Stimulated activated CD8-positive, alpha-beta memory T cell treated with anti-CD3 and anti-CD28 coated beads, Interleukin-15, amount 100 ng/mL, for 24 hours (primary cell): ENCODE measurements at places on chromosomes 2 and 18.

DNA sequence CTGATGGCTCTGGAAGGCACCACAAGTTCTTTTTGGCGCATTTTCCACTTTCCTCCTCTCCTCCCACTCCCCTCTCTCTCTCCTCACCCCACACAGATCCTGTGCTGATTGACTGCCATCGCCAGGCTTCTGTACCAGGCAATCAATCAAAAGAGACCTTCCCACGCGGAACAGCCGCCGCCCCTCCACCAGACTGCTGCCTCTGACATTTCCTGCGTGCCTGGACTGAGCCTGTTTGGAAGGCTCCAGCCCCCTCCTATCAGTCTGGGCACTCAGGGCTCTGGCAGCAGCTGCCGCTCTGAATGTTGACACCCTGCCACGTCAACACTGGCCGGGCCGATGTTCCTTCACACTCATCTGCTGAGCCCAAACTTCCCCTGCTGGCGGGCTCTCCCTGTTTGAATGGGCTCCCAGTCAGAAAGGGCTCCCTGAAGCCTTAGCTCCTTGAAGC, 467.7 kb downstream of the EPHA4 start:
- no peak for DNase-seq

- DNase-seq: no peak
These were observed 146.6 kb upstream of the NCK2 start for GRCh38 chr2:105597806-105598803.

GRCh38 chr18:58676270-58676669, 5.0 kb downstream of the MALT1 start:
- no peak for DNase-seq

DNA sequence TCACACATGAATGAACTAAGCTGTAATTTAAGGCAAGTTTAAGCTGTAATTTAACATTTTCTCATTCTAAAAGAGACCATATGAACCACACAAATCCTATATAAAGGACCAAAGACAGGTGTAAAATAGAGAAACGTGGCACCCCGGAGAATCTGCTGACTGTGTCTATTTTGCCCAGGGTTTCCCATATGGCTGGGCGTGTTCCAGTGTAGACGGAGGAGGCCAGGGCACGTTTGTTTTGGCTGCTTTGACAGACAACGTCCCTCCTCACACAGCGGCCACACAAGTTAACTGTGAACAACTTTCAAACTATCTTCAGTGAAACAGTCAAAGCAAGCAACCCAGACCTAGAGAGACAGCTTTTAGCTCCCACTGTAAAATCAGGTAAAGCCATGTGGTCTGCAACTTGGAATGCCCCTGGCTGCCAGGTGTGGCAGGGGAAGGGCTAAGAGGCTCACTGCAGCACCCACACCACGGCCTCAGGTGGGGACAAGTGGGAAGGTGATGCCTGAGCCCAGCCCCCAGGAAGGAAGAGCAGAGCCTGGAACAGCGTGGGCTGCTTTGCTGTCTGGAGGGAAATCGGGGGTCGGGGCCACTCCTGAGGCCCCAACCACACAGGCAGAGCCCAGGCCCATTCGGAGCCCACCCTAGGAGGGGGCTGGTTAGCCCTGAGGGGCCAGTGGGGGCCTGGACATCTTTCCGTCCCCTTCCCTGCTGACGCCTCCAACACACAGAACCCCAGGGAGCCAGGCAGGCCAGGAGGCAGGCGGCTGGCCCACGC, 40.7 kb downstream of the SLC66A2 start:
- no peak for DNase-seq

GRCh38 chr2:66815886-66816285, 381.0 kb downstream of the MEIS1 start:
- DNase-seq: no peak

DNA sequence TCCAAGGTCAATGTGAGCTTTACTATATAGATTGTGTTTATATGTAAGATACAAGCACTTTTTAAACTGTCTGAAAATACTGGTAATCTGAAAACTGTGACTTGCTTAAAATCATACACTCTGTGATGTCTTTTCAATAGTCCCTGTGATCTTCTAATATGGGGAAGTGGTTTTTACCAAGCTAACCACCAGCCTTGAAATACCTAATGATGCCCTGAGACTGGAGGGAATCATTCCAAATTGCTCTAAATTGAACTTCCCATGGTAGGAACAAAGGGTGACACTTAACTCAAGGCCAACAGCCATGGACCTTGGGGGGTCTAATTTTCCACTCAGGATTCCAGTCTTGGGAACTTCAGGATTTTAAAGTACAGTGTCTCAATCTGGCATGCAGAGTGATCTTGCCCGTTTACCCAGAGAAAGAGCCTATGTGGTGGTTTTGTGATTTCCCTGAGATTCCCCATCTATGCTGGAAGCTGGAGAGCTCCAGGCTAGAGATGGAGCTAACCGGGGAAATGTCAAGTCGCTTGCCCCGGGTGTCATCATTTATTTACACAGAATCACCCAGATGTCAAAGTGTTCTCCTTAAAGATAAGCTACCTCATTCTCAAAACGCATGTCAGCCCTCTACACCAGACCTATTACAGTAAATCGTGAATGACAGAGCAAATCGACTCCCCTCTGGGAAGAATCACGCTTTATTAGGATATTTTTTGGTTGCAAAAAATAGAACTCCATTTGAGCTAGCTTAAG, 198.5 kb downstream of the SP3 start:
- DNase-seq: no peak

- no peak for DNase-seq
These were observed 783.0 kb upstream of the ZEB2 start for GRCh38 chr2:145302886-145303285.

GRCh38 chr2:241443486-241444223, 64.7 kb downstream of the STK25 start:
- DNase-seq: peak; percentile 87

GRCh38 chr2:120772261-120772660, 36.6 kb downstream of the GLI2 start:
- no peak for DNase-seq

DNA sequence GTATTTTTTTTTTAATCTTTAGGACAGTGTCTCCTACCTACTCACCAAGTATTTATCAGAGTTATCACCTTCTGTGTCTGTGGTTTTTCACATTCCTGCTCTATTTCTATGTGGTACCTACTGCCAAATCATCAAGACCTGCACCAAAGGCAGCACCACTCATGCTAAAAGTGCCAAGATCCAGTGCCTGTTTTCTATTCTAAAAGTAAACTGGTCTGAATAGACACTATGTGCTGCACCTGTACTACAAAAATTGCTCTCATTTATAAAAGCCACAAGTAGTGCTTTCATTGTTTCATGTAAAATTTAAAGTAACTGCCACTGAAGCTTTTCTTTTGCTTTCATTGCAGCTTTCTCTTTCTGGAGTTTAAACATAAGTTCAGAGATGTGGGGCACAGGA, 103.9 kb upstream of the GULP1 start:
- DNase-seq: no peak

DNA sequence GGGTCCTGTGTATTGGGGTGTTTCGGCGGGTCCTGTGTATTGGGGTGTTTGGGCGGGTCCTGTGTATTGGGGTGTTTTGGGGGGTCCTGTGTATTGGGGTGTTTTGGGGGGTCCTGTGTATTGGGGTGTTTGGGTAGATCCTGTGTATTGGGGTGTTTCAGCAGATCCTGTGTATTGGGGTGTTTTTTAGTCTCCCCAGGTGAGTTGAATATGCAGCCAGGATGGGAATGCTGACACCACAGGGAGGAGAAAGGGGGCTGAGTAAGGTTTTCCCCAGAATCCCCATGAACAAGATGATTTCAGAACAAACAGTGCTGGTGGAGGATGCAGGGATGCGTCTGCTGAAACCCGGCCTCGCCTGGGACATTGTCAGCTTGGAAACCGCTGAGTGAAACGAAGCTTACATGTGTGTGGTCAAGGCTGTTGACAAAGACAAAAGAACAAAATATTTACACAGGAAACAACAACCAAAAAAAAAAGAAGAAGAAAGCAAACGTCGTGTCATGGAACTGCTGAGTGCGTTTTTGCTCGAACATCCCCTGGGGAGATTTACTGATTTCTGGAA, 88.5 kb upstream of the ODC1 start:
- no peak for DNase-seq

- no peak for DNase-seq
These were observed 231.7 kb upstream of the LYPD1 start for GRCh38 chr2:132901661-132902060.

GRCh38 chr2:88545118-88545517, 82.1 kb downstream of the EIF2AK3 start:
- no peak for DNase-seq

DNA sequence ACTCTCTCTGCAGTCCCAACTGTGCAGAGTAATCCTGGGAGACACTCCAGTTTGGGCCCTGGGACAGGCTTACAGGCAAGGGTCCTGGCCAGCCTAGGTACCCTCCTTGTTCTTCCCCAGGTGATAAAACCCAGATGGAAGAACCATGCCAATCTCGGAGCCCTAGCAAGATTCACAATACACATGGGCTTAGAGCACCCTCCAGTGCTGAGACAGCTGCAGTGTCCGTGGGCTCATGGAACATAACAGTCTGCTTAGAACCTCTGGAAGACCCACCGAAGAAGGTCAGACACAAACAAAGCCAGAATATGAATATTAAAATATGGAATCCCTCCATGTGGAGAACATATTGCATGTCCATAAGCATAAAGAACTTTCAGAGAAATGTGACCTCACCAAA, 568.1 kb downstream of the KCNJ3 start:
- no peak for DNase-seq

DNA sequence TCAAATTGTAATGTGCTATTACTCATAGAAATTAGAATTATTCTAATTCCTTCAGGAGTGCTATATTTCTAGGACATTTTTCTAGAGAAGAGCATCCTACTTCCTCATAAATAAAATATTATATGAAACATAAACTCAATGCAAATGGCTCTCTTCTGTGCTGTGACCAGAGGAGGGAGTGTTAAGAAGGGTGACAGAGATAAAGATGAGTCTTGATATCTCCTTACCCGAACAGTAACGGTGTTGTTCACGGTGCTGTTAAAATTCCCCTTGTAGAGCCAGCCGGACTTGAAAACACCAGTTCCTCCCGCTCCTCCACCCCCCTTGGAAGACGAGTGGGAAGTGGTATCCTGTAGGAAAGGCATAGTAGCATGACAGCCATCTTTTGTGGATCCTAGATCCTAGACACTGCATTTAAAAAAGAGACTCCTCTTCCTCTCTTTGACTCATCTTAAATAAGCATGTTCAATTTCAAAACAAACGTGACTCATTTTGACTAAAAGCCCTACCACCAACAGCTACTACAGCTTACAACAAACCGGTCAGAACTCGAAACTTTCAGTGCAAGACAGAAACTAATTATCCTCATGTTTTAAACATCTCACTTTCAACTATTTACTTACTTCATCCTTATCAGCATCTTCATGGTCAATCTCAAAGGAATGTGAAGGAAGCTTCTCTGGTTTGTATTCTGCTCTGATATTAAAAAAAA, 156.3 kb downstream of the DOCK10 start:
- no peak for DNase-seq

DNA sequence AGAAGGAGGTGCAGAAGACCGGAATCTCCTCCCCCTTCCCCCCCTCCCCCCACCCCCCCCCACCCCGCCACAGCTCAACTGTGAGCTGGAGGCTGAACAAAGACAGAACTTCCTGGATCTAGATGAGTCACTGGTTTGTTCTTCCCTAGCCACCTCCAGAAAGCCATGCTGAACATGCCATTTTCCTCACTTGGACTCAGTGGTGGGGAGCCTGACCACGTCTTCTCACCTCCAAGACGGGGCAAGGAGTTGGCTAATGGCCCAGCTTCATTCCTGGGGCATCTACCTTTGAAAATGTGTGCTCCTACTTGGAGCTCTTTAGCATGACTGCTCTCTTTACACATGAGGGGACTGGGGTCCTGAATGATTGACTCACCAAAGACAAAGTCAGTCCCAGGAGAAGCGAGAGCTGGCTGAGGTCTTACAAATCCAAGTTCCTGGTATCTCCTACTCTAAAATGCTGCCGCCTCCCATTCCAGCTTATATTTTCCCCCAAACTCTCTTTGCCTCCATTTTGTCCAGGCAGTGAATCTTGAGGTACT, 22.6 kb upstream of the FZD5 start:
- no peak for DNase-seq

- no peak for DNase-seq
These were observed 82.7 kb downstream of the ZFP36L2 start for GRCh38 chr2:43143756-43144155.

DNA sequence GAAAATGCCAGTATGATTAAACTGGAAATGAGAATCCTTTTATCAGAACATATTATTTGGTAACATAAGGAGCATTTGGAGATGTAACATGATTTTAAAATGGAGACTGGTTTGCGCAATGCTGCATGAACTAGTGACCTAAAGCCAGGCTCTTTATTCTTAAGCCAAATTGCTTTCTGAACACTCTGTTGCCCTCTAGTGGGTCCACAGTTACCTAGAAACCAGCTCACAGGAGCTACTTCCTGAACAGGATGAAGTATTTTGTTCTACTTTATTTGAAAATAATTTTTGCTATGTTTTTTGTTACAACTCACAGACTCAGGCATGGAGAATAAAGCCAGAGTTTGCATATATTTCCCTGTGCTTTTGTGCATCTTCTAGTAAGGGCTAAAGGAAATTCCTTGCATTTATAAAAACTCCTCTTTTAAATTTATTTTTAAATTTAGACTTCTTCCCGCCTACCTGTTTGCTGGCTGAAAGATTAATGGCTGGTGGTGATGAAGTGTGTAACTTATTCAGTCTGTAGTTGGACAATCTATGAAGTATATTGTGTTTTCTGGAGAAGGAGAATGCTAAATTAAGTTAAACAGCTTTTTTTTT, 146.7 kb downstream of the PARD3B start:
- no peak for DNase-seq

- no peak for DNase-seq
These were observed 5.5 kb upstream of the SMARCAL1 start for GRCh38 chr2:216406826-216407225.

DNA sequence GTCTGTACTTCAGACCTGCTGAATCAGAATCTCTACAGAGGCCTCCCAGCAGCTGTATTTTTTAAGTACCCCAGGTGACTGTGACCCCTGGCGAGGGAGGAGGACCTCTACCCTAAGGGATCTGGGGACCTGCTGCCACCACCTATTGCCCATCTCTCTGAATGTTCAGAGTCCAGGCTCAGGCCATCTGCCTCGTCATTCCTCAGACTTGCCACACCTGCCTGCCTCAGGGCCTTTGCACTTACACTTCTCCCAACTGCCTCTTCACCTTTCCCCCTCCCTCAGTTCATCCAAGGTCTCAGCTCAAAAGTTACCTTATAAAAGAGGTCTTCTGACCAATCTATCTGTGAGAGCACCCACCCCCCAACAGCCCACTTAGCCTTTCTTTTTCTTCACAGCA, 21.5 kb downstream of the UXS1 start:
- DNase-seq: no peak

- DNase-seq: no peak
These were observed 8.3 kb downstream of the FOSL2 start for GRCh38 chr2:28400921-28401320.

- no peak for DNase-seq
These were observed 23.9 kb downstream of the NBEAL1 start for GRCh38 chr2:203038586-203038985.

- no peak for DNase-seq
These were observed 19.4 kb upstream of the MPPE1 start for GRCh38 chr18:11927497-11927896.

DNA sequence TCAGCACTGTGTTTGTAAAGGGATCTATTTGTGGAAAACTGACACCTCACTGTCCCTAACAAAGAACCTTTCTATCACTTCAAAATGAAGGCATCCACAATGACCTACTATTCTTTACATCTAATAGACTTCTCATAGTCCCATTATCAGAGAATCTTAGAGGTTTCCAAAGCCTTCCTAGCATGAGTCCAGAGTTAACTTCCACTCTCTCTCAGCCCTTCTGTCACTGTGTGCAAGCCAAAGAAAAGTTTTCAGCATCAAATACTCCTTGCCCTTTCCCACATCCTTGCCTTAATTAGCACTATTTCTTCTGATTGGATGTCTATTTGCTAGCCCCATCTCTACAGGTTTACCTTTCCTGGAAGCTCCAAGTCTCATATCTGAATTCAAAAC, 178.5 kb downstream of the ERBB4 start:
- no peak for DNase-seq
